ENCODE measurements at places on chromosomes 1 and 21. TPM values are rescaled to one million over a fixed set of nuclear protein-coding genes. Genes with fewer than 3 reads are reported as not detected.

HMCN1 gene
- 52.2 TPM for total RNA-seq

OR2T2 gene
- total RNA-seq = not detected

TRIM63 gene
- total RNA-seq = not detected

INSRR gene
- not detected for total RNA-seq

ZNF593OS gene
- total RNA-seq = not detected

SPOCD1 gene
- total RNA-seq = 17.4 TPM

FLVCR1 gene
- total RNA-seq = 6.1 TPM

CDC73 gene
- total RNA-seq = 18.6 TPM

GNAT2 gene
- 0.79 TPM for total RNA-seq

GUCA2B gene
- not detected for total RNA-seq

IL19 gene
- not detected for total RNA-seq

LCE1E gene
- total RNA-seq = not detected

PTGFRN gene
- 268 TPM for total RNA-seq

LRRN2 gene
- total RNA-seq = 0.34 TPM

SLFNL1 gene
- 0.60 TPM for total RNA-seq

FGR gene
- 0.09 TPM for total RNA-seq

KCNAB2 gene
- total RNA-seq = 5.8 TPM

OR10J1 gene
- not detected for total RNA-seq

TNFRSF18 gene
- total RNA-seq = 0.34 TPM

ALDH9A1 gene
- total RNA-seq = 170 TPM

HSPA6 gene
- total RNA-seq = 4.4 TPM

CHRNB2 gene
- not detected for total RNA-seq

PRKACB gene
- 25.2 TPM for total RNA-seq

ADGRL2 gene
- total RNA-seq = 81.5 TPM

ORC1 gene
- total RNA-seq = 0.17 TPM

IFNLR1 gene
- total RNA-seq = not detected

LINGO4 gene
- not detected for total RNA-seq

RIMS3 gene
- total RNA-seq = 0.17 TPM
